ENCODE measurements at places on chromosomes 3 and 15. TPM values are rescaled to one million over a fixed set of nuclear protein-coding genes. Genes with fewer than 3 reads are reported as not detected.

STRA6 gene
- 52.7 TPM for total RNA-seq

DNA sequence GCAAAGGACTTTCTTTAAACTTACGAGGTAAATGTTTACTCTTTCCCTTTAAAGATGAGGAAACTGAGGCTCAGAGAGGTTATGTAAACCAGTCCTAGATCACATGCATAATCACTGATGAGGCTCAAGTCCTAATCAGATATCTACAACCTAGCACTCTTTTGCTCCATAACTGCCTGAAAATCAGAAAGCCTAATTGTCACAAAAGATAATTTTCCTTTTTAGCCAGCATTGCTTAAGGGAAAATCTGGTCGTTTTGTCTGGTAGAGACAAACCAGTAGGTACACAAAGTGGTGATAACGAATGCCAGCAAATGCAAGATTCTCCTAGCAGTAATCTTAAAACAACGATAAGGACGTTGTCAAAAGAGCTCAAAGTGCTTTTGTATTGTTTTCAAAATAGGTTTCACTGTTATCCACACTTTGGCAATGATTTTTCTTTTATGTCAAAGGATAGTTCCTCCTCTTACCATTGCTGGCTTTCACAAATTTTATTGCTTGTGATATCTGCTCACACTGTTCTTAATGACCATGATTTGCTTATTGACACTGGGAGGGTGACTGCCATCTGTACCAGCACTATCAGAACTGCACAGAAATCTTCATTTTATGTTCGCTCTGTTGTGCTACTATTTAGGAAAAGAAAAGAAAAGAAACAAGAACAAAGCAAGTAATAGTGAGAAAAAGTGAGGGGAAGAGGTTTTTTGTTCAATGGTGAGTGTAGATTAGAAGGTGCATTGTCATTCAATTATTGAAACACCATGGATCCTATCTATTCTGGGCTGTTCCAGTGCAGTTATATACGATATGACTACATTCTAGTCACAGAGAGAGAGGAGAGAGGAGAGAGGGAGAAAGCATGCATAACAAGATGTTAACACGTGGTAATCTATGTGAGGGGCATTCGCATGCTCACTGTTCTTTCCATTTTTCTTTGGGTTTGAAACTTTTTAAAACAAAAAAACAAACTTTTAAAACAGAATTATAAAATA is 13.7 kb downstream of the IQCH start:
- DNase-seq: no peak

DNA sequence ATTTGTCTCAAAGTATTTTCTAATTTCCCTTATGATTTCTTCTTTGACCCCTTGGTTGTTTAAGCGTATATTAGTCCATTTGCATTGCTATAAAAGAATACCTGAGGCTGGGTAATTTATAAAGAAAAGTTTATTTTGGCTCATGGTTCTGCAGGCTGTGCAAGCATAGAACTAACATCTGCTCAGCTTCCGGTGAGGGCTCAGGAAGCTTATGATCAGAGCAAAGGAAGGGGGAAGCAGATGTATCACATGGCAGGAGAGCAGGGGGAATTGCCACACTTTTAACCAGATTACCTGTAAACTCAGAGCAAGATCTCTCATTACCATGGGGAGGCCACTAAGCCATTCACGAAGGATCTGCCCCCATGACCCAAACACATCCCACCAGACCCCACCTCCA is 148.2 kb downstream of the PDE8A start:
- DNase-seq: no peak

KBTBD12 gene
- not detected for total RNA-seq

GRCh38 chr3:119279584-119280243 is 14.5 kb upstream of the ARHGAP31 start:
- no peak for DNase-seq

All from fibroblast of villous mesenchyme (primary cell).